ENCODE measurements at places on chromosomes 7 and 10. TPM values are rescaled to one million over a fixed set of nuclear protein-coding genes. Genes with fewer than 3 reads are reported as not detected.

DNA sequence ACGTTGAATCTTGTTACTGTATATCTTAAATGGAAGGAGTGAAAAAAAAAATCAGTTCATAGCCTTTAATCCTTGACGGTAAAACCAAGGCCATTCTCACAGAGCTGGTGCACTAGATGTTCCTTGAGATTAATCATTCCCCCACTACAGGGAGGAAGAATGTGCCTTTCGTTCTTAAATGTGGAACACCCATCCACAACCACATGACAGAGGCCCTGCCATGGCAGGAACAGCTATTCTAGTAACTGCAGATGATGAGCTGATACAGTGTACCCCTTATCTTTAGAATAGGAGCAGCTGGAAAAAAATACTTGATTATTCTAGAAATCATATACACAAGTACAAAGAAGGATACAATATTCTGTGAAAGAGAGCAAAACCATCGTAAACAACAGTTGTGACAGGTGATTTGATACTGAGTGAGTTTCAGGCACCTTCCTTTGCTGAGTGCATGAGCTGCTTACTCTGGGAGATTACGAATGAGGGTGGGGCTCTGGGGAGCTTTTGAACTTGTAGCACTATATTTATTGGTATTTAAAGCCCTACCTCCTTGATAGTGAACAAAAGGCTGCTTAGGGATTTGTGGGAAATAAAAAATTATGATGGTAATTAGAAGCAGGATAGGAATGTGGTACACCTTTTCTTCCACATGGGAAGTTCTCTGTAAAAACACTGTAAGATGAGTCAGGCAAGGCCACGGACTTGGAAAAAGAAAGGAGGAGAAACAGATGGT, 244.4 kb upstream of the SLC26A5 start:
- no peak for DNase-seq

DNA sequence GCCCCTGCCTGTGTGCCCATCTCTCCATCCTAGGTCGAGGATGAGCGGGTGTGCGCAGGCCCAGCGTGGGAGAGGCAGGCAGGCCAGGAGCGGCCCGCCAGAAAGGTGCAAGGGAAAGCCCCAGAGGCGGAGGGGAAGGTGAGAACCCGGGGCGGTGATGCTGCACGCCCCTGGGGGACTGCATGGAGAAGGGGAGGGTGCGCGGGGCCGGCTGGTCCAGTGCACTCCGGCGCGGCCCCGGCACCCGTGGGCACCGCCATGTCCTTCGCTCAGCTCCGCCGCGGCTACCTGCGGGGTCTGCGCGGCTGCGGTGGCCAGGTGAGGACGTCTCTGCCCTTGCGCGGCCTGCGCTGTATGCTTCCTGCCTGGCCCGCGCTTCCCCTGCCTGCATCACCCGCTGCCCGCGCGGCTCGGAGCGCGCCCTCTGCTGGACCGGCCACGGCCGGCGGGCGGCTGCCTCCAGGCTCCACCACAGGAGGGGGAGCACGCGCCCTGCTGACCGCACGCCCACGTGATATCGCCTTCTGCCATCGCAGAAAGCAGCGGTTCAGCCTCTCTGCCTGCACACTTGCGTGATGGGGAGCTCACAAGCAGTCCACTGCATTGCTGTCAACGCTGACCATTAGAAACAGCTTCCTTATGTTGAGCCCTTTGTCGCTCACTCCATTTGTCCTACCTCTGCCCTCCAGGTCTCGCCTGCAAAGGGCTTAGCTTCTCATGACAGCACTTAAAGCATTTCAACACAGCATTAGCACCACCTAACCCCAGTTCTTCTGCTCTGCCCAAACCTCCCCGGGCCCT, 73.9 kb downstream of the CXCL12 start:
- DNase-seq, result peak; percentile 33

DNA sequence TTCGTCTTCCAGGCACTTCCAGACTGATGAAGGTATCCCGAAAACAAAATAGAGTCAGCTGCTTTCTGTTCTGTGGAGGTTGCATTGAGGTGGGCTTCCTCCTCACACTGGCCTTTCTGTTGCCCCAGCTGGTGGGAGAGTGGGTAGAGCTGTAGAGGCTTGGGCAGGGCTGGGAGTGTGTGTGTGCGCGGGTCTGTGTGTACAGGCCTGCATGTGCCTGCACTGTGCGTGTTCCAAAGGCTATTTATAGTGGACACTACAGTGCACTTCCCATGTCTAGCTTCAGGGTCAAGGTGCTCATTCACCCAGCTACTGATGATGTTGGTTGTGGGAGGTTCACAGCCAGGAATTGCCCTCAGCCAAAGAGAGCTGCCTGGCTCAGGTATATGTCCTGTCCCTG, 260.1 kb upstream of the HABP2 start:
- no peak for DNase-seq

GRCh38 chr10:97764519-97764931, 7.3 kb downstream of the SFRP5 start:
- DNase-seq, result no peak

SPAM1 gene
- total RNA-seq, result not detected

DNA sequence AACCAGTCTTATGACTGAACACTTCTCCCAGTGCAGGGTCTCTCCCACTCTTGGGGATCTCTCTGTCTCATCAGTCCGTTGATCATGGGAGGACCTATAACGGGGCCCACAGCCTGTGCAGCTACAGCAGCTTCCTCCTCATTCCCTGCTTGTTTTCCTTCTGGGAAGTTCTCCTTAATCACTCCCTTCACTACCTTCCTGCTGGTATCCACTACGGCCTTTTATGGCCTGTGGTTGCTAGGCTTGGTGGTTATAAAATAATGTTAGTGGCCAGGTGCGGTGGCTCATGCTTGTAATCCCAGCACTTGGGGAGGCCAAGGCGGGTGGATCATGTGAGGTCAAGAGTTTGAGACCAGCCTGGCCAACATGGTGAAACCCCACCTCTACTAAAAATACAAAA, 3.5 kb upstream of the ZNF282 start:
- DNase-seq, result no peak

GRCh38 chr7:2357571-2357970, 2.9 kb downstream of the EIF3B start:
- DNase-seq, result no peak

DNA sequence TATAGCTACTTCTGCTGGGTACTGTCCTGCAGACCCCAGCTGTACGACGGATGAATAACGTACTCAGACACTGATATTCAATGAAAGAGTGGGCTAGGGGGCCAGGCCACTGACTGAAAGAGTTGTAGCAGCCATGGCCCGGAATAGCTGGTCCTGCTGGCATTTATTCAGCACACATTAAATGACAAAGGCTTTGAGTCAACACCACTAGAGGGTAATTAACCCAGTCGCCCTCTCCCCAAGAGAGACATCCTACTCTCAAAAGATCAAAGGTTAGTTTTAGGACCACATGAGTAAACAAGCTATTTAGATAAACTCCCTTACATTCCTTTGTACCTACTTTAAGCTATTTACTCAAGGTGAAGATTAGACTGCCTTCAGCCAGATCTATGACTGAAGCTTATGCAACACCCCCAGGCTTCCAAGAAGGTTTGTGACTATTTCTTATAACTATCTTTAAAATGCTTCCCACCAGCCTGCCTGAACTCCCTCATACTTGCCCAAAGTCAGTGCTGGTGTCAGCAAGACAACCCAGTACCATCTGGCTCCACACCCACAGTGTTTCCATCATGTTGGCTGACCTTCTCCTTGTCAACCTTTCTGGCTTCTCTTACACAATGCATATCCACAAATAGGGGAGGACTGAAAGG, 629.1 kb downstream of the SORCS1 start:
- DNase-seq, result no peak

DNA sequence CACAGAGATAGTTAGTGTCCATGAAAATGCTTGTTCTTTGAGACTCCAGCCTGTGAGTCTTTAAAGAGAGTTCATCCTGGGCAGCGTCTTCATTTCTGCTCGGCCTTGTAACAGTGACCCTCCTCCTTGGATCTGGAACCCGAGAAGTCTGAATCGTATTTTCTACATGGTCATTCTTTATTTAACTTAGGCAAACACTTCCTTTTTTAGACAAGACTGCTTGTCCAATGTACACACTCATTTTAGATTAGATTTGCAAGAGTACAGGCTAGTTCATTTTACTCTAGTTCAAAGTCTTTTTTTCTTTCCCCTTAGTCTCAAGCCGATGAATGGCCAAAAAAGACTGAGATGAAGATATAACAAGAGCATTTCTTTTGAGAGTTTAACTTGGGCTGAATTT, 133.5 kb downstream of the CHN2 start:
- DNase-seq, result peak; percentile 20

GRCh38 chr7:144834641-144835144, 1.2 kb downstream of the TPK1 start:
- no peak for DNase-seq

DNA sequence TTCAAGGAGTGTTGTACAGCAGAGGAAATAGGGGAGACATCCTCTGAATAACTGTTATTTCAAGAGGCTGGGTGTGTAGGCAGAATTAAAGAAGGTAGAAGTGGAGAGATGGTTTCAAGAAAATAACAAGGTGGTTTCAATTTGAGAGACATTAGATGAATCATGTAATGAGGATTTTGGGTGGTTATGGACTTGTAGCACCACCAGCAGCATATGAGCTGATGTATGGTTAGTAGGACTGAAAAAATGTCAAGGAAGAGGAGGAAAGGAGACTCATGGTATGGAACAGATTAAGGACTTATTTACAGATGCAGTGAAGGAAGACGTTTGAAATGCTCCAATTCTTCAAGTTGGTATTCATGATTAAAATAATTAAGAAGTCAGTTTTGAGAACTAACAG, 166.2 kb downstream of the EXOC4 start:
- DNase-seq, result no peak

FBXL13 gene
- 8.1 TPM for total RNA-seq

DNA sequence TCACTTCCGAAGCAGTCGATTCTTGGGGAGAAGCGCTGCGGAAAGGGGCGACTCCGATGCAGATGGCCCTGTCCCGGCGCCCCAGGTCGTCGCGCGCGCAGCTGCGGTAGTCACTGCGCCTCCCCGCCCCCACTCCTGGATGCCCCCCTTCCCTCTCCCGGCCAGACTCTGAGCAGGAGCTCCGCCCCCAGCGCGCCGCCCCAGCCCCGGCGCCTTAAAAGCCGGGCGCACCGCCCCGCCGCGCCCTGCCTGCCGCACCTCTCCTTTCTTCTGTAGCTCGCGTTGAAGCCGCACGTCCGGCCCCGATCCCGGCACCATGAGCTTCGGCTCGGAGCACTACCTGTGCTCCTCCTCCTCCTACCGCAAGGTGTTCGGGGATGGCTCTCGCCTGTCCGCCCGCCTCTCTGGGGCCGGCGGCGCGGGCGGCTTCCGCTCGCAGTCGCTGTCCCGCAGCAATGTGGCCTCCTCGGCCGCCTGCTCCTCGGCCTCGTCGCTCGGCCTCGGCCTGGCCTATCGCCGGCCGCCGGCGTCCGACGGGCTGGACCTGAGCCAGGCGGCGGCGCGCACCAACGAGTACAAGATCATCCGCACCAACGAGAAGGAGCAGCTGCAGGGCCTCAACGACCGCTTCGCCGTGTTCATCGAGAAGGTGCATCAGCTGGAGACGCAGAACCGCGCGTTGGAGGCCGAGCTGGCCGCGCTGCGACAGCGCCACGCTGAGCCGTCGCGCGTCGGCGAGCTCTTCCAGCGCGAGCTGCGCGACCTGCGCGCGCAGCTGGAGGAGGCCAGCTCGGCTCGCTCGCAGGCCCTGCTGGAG, at the start of gene INA:
INA (plus strand) TSS at position 243 of the 817 bp plus-strand sequence; CDS start at position 317, 74 bp downstream.
- no peak for DNase-seq

CLCN1 gene
- total RNA-seq, result 0.16 TPM

CYP2C18 gene
- total RNA-seq, result not detected

GRCh38 chr7:154674191-154674590, 328.7 kb downstream of the PAXIP1 start:
- DNase-seq, result no peak

CDK14 gene
- total RNA-seq, result 78.5 TPM

STEAP1 gene
- 5.8 TPM for total RNA-seq

GIMAP5 gene
- total RNA-seq, result 25.6 TPM

CPN1 gene
- total RNA-seq, result 0.16 TPM

PHKG1 gene
- total RNA-seq, result 3.6 TPM

TUBAL3 gene
- 0.16 TPM for total RNA-seq

LRRC27 gene
- total RNA-seq, result 13.2 TPM

STEAP1B gene
- total RNA-seq, result 3.2 TPM

GRCh38 chr7:21352540-21353387, 75.1 kb upstream of the SP4 start:
- no peak for DNase-seq

- DNase-seq, result no peak
Measured at GRCh38 chr7:32914184-32914583, 22.6 kb upstream of the KBTBD2 start.

GRCh38 chr10:14151571-14151970, 179.2 kb downstream of the FRMD4A start:
- DNase-seq, result no peak

WDFY4 gene
- total RNA-seq, result 4.9 TPM

- DNase-seq, result no peak
Measured at GRCh38 chr10:4313051-4313450, 513.0 kb upstream of the AKR1E2 start.

- no peak for DNase-seq
Measured at GRCh38 chr10:48209241-48209640, 65.3 kb downstream of the FRMPD2 start.

LRIT1 gene
- not detected for total RNA-seq

- DNase-seq, result no peak
Measured at GRCh38 chr7:67021260-67021659, 24.6 kb downstream of the TYW1 start.

DNA sequence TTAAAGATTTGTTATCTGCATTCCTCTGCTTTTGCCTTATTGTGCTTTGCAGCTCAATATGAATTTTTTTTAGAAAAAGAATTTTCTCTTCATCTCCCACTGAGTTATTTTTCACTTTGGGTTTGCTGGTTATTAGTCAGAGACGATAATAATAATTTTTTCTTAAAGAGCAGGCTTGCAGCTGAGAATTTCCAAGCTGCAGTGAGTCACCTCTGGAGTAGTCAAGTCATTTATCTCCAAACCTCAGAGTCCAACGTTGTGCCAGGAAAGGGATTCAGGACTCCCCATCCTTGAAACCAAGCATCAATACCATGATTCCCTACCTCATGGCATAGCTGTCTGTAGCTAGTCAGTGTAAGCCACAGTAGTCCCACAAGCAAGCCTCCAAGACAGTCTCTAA, 15.2 kb upstream of the EGR2 start:
- no peak for DNase-seq

NPFFR1 gene
- 0.05 TPM for total RNA-seq

OR2A1 gene
- 0.05 TPM for total RNA-seq

- no peak for DNase-seq
Measured at GRCh38 chr7:29370531-29371314, 176.1 kb downstream of the CHN2 start.

Data from urinary bladder (tissue), 4 donors.